ENCODE measurements at places on chromosomes 6 and 20.

DNA sequence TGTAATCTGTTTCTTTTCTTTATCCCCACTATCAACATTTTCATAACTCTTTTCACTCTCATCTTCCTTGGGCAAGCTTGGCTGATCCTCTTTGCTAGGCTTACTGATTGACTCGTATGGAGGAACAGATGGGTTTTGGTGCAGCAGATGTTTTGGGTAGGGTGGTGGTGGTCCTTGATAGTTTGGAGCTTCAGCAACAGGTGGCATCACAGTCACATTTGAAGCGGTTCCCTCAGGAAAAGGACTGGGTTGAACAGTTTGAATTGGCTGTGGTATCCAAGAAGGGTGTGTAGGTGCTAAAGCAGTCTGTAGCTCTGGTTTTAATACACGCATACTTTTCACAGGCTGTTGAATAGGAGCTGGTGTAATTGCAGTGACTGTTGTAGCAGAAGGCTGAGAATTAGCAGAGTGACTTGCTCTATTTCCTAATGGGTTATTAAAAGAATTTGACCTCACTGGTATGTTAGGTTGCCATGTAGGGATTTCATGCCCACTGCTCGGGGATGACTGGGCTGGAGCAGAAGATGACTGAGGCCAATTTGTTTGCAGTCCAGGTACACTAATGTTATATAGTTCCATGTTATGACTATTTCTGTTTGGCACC, 34.5 kb downstream of the LATS1 start:
- no peak for DNase-seq

GRCh38 chr6:80607811-80608391, 501.4 kb downstream of the BCKDHB start:
- DNase-seq, result peak; percentile 95

DNA sequence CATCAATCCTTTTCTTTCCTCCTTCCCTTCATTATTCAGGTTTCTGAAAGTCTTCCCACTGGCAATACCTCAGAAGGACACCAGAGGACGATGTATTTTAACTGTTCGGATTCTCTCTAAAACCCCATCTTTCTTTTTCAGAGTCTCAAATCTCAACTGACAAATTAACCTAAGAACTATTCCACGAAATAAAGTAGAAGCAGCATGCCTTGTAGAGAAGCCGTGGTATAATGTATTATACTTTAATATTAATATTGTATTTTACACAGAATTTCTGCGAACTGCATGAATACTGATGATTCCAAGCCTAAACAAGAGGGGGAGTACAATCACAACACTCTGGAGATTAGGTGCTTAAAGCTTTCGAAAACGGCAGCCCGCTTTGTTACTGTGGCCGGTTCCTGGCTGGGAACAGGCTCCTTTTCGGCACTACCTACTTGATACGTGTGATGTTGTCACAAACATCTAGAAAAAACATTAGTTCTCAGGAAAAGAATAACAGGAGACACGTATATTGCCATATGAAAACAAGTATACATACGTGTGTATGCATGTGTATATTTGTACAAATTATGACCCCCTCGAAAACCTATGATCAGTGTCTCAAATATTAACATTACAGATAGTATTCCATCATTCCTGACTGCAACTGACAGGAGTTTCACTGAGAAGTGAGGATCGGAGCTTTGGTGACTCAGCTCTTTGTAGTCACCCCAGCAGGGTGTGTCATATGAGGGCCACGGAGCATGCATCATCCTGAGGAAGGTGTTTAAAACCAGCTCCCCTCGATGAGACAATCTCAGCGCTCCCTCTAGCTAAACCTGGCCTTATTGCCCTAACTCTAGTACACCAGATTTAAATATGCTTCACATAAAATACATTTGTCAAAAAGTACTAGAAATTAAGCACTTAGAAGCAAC, 319.7 kb upstream of the TCF21 start:
- DNase-seq, result peak; percentile 94

- DNase-seq, result no peak
Measured at GRCh38 chr20:58402305-58402704, 13.3 kb downstream of the VAPB start.

GRCh38 chr6:39587080-39587479, 138.1 kb downstream of the KIF6 start:
- no peak for DNase-seq

- peak; percentile 18 for DNase-seq
Measured at GRCh38 chr6:36323062-36323461, 13.6 kb downstream of the BNIP5 start.

DNA sequence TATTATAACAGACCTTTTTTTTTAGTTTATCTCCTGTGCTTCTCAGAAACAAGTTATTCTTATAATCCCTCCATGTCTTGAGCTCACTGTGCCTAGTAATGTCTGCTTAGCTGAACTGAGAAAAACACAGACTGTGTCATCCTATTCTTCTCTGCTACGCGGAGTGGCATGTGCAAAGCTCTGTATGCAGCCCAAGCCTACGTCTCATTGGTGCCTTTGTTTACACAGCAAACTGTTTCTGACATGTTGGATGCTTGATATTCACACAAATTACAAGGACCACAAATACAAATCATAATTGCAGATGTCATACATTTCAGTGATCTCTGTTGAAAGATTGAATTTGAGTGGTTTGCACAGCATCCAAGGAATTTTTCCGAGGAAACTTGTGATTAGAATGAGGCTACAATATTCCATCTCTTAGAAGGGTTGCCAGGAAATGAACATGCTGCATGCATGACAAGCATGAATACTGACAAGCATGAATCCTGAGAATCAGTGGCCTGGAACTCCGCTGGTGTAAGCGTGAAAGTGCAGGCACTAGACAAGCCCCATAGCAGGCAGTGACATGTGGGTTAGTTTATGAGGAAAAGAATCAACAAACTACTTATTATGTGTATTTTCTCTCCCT, 128.4 kb upstream of the SGK1 start:
- no peak for DNase-seq

DNA sequence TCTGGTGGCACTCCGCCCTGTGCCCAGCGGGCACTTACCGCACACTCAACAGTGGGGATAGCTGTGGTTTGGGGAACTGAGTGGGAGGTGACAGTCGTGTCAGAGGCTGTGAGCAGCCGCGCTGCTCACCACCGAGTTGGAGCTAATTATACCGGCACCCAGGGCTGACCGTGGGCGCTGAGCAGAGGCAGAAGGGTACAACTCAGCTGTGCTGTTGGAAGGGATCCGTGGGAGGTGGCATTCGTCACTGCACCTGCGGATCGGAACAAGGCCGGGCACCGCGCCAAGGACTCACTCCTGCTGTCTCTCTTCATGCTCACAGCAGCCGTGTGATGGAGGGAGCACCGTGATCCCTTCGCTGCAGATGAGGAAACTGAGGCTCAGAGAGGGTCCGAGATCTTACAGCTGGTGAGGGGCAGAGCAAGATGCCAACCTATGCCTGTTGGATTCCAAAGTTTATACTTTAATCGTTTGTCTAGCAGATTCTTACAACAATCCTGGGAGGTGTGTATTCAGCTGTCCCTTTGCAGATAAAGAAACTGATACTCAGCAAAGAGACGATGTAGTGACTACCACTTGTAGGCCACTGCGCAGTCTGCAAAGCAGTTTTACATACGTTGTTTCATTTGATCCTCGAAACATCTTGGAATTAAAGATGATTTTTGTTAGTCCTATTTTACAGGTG, 713 bp upstream of the ELMO2 start:
- DNase-seq, result peak; percentile 34

GRCh38 chr20:24661255-24661654, 191.8 kb downstream of the SYNDIG1 start:
- no peak for DNase-seq

DNA sequence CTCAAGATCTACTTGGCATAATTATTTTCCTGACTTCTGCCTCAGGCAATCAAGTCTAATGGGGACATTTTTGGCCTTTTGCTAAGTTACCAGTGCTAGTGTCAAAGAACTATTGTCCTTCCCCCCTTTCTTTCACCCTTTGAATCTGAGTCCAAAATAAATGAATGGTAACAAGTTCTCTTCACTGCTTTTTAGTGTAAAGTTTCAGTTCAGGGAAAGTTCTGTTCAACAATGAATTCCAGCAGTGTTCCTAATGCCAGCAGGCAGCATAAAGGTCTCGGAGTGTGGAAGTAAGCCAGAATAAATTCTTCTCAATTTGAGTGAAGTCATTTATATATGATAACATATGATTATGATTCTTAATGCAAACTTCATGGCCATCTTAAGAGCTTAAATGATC, 20.8 kb upstream of the TSPYL1 start:
- no peak for DNase-seq

GRCh38 chr6:113077794-113078193, 730.7 kb downstream of the RFPL4B start:
- DNase-seq, result no peak

- DNase-seq, result peak; percentile 50
Measured at GRCh38 chr20:5786930-5787795, 37.0 kb downstream of the SHLD1 start.

DNA sequence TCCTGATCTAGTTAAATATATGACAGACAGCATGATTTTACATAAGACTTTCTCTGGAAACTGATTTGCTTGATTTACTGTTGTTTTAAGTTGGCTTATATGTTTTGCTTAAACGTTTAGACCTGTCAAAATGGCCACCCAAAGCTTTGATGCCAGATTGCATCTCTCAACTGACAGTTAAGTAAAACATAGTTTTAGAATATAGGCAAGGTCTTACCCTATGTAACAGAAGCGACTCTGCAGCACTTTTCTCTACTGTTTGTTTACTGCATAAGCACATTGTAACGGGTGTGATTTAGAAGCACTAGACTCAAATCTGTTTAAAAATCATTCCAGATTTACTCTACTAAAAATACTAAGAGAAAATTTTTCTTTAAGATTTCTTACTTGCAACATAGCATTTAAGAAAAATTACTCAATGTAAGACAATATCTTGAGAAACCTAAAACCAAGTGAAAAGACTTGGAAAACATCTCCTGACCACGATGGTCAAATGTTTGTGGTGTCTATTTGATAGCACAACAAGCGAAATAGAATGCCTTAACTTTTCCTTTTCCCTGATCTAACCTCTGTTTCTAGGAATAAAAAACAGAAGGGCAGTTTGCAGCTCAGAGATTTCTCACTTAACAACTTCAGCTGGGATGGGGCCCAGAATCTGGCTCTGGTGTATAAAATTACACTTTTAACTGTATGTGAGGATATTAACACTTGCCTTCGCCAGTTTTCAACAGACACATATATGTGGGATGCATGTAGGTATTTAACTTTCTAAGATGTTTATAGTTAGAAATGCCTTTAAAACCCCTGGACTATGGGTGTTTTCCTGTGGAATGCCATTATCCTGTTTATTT, 47.4 kb downstream of the AIG1 start:
- DNase-seq, result peak; percentile 71

- DNase-seq, result peak; percentile 70
Measured at GRCh38 chr6:121222656-121223055, 111.6 kb downstream of the TBC1D32 start.

GRCh38 chr6:125959041-125959440, 2.5 kb downstream of the HINT3 start:
- no peak for DNase-seq

DNA sequence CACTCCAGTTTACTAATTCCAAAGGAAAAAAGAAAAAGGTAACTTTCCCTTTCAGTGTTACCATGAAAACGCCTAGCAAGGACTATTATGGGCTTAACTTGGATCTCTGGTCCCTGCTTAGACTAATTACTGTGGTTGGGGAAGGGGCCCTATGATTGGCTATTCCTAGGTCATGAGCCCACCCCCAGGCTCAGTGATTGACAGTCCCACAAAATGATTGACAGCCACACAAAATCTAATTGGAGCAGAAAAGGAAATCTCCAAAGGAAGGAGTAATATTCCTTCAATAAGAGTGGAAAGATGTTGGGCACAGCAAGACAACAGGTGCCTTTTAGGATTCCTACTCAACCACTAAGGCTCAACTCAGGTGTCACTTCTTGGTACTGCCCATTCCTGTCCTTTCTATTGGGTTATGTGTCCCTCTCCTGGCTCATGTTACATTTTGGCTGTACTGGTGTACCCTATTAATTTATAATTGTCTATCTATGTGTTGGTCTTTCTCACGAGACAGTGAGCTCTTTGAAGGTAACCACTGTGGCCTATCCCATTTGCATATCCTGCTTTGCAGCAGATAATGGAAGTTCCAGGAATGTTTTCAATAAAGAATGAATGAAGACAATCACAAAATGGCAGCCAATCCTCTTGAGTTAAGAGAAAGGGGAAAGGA, 5.5 kb upstream of the UTRN start:
- DNase-seq, result no peak

GRCh38 chr6:39231521-39232243, 2.4 kb upstream of the KCNK5 start:
- DNase-seq, result no peak

- DNase-seq, result no peak
Measured at GRCh38 chr6:170271771-170272314, 19.0 kb downstream of the DLL1 start.

DNA sequence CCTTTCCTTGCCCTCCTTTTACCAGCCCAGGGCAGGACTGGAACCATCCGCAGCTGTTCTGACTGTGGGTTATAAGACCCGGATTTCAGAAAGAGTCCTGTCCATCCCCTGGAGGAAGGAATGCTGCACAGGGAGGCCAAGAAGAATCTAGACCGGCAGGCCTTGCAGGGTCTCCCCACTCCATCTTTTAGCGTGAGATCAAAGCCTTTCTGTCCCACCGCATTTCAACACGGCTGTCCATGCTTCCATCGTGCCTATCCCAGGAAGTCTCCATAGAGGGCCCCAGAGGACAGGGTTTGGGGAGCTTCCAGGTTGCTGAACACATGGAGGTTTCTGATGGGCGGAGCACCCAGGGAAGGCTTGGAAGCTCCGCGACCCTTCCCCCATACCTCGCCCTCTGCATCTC, 79.3 kb upstream of the AGPAT4 start:
- DNase-seq, result peak; percentile 5

- DNase-seq, result no peak
Measured at GRCh38 chr6:149134511-149134933, 183.0 kb upstream of the TAB2 start.

- DNase-seq, result no peak
Measured at GRCh38 chr6:107121964-107122495, 6.7 kb upstream of the BEND3 start.

GRCh38 chr20:39048000-39048696, 86.0 kb downstream of the DHX35 start:
- peak; percentile 61 for DNase-seq

GRCh38 chr20:42441196-42441863, 748.4 kb downstream of the PTPRT start:
- DNase-seq, result no peak

- no peak for DNase-seq
Measured at GRCh38 chr6:7978736-7979135, 68.1 kb upstream of the TXNDC5 start.

All from LHCN-M2 (cell line).